ENCODE measurements at places on chromosomes 1 and 21.

- no peak for DNase-seq
Measured at GRCh38 chr1:205924460-205924790, 18.8 kb downstream of the SLC26A9 start.

- no peak for DNase-seq
Measured at GRCh38 chr1:182121787-182122186, 60.3 kb upstream of the ZNF648 start.

GRCh38 chr1:78236716-78237115 is 190.9 kb downstream of the GIPC2 start:
- peak; percentile 46 for DNase-seq

- peak; percentile 44 for DNase-seq
Measured at GRCh38 chr1:185850366-185850765, 116.2 kb downstream of the HMCN1 start.

GRCh38 chr1:10033359-10033845 is 644 bp downstream of the UBE4B start:
- peak; percentile 21 for DNase-seq

DNA sequence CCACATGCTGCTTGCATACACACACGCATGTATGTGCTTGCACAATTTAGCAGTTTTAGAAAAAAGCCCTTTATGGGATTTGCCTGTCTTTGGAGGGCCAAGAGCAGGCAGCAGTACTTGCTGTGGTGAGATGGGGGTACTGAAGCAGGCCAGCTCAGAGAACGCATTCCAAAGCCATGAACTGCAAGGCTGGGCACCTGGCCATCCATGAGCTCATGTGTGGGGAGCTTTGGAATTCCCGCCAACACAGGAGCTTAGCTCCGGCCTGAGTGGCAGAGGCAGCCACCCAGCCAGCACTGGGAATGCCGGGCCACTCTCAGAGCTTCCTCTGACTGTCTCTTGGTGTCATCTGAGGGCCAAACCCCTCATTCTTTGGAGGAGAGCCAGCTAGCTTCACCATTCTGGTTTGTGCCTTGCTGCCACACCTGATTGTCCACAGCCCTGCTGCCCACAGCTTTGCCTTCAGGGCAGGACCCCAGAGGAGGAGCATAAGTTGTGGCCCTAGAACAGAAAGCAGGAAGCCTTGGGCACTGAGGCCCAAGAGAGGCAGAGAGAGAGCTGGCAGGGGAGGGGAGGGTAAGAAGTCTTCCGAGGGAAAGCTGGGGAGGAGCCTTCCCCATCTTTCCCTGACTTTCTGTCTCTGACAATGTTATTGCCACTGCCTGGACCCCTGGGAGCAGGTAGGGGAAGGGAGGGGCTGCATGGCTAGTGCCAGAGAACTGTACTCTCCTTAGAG is 92.1 kb upstream of the POU3F1 start:
- DNase-seq, result peak; percentile 95

DNA sequence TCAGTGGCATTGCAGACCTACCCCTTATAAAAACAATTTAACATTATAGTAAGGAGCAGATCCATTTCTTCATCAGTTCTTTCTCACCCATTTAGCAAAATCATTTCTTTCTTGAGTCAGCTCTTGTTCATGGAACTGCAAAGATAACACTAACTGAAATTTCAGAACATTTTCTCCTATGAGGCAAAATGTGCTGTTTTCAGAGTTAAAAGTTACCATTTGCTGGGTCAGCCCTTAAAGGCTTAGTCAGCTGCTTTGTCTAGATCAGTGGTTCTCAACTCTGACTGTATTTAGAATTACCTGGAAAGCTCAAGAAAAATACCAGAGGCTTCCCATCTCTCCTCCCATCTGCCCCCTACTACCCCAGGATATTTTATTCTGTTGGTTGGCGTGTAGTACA is 12.2 kb downstream of the METTL13 start:
- no peak for DNase-seq

DNA sequence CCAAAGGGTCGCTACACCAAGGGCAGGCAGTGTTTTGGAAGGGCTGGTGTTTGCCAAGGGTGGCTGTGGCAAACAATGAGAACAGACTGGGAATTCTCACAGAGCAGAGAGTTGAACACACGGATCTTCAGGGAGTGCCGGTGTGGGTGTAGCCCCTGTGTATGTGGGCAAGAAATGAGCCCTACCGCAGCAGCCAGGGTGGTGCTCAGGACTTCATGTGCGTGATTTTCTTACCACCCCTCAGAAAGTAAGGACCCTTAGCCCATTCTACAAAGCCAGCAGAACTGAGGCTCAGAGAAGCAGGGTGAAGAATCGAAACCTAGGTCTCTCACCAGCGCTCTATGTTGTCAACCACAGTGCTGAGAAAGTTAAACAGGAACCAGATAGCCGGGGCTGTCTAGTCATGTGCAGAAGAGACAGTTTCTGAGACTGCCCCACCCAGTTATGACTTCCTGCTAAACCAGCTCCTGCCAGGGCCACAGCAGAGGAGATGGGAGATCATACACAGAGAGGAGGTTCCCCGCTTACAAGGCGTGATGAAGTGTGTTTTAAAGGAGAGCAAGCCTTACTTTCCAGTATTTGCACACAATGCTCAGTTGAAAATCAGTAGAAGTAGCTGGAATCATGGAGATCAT is 21.9 kb upstream of the MORC3 start:
- DNase-seq, result peak; percentile 8

DNA sequence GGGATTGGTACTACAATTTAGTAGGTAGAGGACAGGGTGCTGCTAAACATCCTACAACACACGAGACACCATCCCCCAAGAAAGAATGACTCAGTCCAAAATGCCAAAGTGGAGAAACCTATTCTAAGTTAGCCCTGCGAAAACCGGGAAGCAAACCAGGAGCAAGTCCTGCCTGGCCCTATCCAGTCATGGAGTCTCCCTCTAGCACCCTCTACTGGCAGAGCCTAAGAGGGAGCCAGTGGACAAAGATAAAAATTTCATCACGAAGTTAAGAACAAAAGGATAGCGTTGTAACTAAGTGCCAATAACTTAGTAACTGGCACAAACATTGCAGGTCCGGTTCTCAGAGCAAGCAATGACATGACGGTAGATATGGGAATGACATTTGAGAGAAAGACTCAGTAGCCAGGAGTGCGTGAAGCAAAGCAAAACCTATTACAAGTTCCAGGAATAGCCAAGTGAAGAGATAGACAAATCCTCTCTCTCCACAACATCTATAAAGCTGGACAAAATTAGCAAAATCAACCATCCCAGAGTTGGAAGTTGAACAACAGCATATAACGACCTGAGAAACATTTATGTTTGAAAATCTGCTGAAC is 383.5 kb downstream of the OMA1 start:
- peak; percentile 73 for DNase-seq

DNA sequence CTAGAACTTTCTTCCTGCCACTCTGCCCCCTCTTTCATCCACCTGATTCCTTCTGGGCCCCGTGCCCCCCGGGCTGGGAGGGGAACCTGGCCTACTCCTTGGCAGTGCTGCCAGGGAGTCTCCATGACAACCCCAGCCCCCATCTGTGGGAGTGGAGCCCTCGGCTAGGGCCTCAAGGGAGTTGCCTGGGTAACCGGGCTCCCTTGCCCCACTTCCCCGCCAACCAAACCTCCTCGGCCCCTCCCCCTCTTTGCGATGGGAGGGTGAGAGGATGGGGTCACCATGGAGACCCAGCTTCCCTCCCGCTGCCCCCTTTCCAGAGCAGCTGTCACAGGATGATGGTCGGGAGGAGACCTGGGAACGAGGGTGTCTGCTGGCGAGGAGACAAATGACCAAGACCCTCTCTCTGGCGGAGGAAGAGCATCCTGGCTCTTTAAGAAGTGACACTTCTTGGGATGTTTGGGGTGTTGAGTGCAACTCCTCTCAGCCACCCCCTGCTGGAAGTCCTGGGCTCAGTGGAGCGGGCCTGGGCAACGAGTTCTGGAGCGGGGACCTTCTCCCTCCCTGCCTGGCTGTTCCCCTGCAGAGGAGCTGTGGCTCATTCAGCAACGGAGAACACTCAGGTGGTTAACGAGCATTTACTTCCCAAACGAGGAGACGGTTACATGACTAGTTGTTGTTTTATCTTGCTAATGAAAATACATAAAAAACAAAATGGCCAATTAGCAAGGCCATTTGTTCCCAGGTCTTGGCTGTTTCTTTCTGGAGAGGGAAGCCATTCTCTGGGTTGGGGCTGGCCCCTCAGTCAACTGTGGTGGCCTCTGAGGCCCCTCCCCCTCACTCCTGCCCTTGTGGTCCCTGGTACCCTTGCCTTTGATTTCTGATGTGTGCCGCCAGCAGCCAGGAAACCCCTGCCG is 82.8 kb downstream of the UBIAD1 start:
- DNase-seq, result no peak

GRCh38 chr1:89590341-89591080 is 42.4 kb upstream of the LRRC8C start:
- no peak for DNase-seq

DNA sequence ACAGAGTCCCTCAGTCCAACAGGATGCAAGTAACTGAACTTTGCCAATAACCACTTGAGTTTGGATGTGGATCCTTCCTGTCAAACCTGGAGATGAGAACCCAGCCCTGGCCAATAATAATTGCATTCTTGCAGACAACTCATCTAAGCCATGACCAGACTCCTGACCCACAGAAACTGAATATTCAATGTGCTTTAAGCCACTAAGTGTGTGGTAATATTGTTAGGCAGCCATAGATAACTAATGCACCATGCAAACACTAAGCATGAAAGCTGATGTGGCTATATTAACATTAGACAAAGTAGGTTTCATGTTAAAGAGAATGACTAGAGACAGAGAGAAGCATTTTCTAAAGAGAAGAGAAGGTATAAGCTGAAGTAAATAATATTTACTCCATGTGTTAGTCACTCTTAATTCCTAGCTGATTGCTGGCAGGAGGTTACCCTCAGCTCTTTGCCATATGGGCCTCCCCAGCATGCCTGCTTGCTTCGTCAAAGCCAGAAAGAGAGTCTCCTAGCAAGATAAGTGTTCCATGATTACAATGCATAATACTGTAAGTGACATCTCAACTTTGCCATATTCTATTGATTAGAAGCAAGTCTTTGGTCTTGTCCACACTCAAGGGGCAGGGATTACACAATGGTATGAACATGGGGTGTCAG is 276.4 kb upstream of the PLXNA2 start:
- no peak for DNase-seq
